RPMI7951 (cell line): ENCODE measurements at places on chromosomes 1 and 21. TPM values are rescaled to one million over a fixed set of nuclear protein-coding genes. Genes with fewer than 3 reads are reported as not detected.

DNA sequence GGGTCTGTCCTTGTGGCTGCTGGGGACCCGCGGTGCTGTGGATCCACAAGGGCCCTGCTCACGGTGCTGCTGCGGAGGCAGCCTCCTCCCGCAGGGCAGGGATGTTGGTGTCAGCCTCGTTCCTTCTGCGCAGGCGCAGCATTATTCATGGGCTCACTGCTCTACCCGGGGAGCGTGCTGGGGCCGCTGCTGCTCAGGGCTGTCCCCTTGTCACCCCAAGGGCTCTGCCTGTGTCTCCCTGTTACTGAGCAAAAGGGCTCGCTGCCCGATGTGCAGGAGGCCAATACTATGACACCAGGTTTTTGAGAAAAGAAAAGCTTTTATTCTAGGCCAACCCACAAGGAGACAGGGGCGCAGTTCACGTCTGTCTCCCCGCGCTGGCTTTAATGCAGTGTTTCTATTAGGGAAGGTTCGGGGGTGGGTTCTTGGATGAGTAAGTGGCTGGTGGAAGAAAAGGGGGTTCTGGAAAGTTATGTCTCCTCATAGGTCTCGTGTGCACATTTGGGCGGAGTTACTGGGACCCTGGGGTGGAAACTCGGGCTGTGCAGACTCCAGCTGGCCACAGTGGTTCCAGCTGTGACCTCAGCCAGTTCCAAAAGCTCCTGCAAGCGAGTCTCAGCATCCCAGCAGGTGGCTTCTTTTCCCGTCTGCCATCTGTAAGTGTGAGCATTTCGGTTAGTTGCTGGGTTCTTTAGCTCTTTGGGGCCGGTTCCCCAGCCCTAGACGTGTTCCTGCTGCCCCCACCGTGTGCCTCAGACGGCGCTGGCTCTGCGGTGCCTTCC lies 40.8 kb upstream of the LRRC3 start:
- no peak for DNase-seq

- DNase-seq: no peak
Measured at GRCh38 chr1:164841702-164842465, 282.9 kb downstream of the PBX1 start.

DNA sequence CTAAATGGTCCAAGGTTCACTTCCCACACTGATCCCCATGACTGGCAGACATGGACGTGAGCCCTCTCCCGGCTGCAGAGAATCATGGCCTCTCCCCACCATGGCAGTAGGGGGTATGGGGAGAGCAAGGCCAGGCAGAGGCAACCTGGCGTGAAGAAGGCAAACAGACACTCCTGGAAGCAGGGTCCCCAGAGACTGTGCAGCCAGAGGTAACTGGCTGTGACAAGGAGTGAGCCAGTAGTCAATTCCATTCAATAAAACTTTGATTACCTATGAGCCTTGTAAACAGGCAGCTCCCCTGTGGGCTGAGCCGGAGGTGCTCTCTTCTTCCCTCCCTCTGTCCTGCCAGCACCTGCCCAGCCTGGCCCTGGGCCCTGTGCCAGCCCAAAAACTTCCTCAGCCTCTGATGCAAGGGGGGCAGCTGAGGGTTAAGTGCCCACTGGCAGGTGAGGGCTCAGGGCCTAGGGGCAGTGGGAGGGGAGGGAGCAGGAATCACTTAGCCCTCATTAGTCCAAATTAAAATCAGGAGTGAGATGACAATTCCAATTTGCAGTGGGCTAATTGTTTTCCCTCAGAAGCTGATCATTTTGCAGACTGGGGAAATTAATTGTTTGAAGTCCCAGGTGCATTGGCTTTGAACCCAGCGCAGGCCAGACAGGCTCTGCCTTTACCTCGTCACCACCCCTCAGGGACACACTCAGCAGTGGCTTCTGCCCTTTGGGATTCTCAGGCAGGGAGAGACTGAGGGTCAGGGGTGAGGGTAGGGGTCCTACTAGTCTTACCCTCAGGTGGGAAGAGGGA lies 35.6 kb downstream of the LRRN2 start:
- no peak for DNase-seq

DNA sequence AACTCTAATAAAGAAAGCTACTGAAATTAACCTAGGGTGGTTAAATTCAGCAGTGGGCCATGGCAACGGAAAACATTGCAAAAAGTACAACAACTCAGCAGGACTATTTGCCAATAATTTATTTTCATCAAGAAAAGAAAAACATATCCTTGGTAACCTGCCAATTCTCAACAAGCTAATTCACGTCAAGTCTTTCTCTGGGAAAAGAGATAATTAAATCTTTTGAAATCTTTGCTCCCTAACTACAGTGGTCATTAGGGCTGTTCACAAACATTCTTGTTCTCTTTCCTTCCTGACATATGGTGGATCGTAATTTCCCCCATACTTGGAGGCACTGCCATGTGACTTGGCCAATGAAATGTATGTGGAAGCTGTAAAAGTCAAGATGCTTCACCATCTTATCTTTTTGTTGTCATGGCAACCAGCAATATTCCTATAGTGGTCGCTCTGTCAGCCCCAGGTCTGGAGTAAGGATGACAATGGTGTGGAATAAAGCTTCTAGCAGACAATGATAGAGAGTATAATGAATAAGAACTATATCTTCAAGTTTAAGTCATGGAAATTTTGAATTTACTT lies 29.6 kb upstream of the ZNF326 start:
- no peak for DNase-seq

DNA sequence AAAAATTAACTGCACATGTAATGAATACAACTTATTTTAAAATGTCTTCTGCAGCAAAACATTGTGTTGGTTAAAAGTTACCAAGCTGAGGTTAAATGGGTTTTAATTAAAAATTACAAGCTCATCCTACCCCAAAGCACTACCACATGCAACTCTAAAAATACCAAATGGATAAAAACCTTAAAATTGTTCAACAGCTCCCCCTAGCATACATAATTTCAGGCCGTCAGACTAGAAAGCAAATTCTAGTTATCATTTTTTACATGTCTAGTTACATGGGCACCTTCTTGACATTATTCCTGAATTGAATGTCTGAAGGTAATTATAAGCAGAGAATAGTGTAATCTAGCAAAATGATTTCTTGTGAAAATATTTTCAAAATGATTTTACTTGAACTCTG lies 176.5 kb downstream of the C1orf21 start:
- peak; percentile 18 for DNase-seq

GRCh38 chr1:227521782-227522181 lies 41.6 kb upstream of the ZNF678 start:
- DNase-seq: no peak

DNA sequence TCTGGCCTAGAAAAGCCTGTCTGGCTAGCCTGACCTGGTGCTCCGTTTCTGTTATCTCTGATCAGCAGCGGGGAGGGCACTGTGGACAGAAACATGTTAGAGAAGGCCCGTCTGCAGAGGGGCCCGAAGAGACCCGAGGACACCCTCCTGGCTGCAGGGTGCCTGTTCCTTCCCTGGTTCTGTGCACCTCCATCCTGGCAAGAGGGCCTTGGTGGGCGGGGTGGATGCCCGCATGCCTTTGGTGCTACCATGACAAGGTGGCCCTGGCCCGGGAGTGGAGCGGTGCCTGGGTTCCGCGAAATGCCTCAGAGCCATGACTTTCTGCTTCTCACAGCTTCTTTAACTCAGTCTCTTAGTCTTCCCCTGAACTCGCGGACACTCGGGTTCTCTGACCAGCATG lies 233.6 kb downstream of the CAMTA1 start:
- no peak for DNase-seq

- DNase-seq: no peak
Measured at GRCh38 chr1:108569097-108569728, 9.3 kb downstream of the EEIG2 start.

DNA sequence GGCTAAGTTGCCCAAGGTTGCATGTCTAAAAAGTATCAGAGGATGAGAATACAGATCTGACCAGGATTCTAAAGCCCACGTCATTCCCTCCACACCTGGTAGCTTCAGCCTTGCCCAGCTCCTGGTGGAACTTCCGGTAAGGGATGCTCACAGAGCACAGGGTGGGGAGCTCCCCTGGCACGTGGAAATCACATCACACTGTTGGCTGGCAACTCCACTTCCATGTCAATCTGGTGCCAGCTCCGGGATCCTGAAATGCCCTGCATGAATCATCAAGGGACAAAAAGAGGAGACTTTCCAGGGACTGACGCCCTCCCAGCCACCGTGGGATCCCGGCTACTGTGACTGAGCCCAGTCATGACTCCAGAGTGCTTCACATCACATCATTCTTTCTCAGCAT lies 12.4 kb upstream of the BCAR3 start:
- DNase-seq: peak; percentile 78

CFHR4 gene
- total RNA-seq: not detected in 2 replicates

GPR25 gene
- not detected in 2 replicates for total RNA-seq
